ENCODE measurements at places on chromosomes 5 and 9.

DNA sequence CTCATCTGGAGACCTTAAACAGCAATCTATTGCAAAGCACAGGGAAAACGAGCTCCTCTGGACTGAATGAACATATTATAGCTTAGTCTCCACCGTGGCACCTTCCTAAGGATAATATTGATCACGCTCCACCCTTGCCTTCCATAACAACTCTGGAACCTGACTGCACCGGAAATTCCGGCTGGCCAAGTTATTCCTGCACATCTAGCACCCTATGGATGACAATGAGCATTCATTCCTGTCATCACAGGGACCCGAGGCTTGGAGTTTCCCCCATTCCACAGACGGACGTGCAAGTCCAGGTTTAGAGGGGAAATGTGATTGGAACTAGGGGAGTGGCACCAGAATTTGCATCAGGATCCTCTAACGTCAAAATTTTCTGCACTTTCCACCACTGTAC lies 27.5 kb downstream of the STK10 start:
- no peaks in the 10 kb centered on the region for H3K27me3 ChIP-seq
- H3K36me3 ChIP-seq = peaks cover 7% of the 10 kb centered on the region
- no peaks in the 10 kb centered on the region for H3K4me1 ChIP-seq
- no peak overlapping the region for H3K4me3 ChIP-seq
- no peak for DNase-seq

GRCh38 chr5:159444441-159445082 lies 114.3 kb upstream of the IL12B start:
- no peaks in the 10 kb centered on the region for H3K36me3 ChIP-seq
- peak; percentile 78 for DNase-seq
- no peak overlapping the region for H3K27ac ChIP-seq
- peaks cover 5% of the 10 kb centered on the region for H3K4me1 ChIP-seq
- H3K27me3 ChIP-seq = no peaks in the 10 kb centered on the region
- H3K4me3 ChIP-seq = no peak overlapping the region

DNA sequence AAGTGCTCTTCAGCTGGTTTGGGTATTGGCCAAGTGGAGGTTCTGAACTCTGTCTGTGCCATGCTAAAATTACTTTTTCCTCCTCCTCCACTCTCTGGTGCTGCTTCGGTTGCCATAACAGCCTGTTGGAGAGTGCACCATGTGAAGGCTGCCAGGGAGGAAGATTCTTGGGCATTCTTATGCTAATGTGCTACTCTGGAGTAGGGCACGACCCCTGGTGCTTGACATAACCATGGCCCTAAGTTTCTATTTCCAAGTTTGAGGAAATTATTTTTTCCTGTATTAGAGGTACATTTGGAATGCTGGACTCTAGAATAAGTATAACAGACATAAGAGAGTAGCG lies 111.6 kb downstream of the ARHGAP26 start:
- H3K36me3 ChIP-seq = no peaks in the 10 kb centered on the region
- no peak overlapping the region for H3K27ac ChIP-seq
- H3K4me3 ChIP-seq = no peak overlapping the region

GRCh38 chr9:128733256-128733655 lies 9.3 kb upstream of the ZDHHC12 start:
- DNase-seq = peak; percentile 35
- no peak overlapping the region for H3K4me3 ChIP-seq
- no peak overlapping the region for H3K27ac ChIP-seq
- no peaks in the 10 kb centered on the region for H3K27me3 ChIP-seq
- no peaks in the 10 kb centered on the region for H3K4me1 ChIP-seq

DNA sequence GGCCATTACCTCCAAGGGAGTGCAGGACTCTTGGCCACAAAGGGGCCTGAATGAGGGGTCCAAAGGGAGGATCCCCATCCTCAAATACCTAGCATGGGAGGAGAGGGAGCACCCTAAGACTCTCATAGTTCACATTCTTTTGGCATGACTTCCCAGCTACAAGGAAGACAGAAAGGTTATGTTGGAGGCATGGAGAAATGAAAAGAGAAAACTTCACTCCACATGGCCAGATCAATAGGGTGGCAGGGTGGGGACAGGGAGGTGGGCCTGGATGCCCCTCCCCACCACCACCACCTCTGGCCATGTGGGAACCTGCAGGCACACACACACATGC lies 97.6 kb downstream of the PAX5 start:
- no peak overlapping the region for H3K4me3 ChIP-seq
- H3K36me3 ChIP-seq = no peaks in the 10 kb centered on the region
- H3K4me1 ChIP-seq = no peaks in the 10 kb centered on the region

DNA sequence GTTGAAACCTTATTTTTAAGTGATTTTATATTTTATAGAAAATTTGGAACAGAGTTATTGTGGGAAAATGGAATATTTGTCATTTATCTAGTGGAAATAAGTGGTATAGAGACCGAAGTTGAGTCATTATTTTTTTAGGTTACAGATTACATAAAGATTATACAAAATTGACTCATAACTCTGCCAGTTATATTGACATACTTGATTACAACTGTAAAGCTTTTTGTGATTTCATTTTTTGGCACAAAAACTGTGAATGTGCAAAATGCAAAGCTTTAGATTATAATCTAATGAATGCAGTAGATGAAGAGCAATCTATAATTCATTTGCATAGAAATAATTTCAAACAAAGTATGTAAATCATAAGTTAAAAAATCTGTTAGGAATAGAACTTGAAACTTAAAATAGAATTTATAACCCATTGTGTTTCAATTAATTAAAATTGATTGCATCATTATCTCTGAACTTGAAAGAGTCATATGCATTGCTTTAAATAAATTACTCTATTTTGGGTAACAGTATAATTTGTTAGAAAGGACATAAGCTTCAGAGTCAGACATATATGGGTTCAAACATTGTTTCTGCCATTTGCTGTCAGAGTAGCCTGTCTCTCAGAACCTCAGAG lies 280.4 kb downstream of the FER start:
- no peaks in the 10 kb centered on the region for H3K36me3 ChIP-seq
- H3K4me1 ChIP-seq = peaks cover 16% of the 10 kb centered on the region
- DNase-seq = peak; percentile 58
- H3K4me3 ChIP-seq = no peak overlapping the region
- peak overlapping the region; percentile 28 for H3K27ac ChIP-seq
- no peaks in the 10 kb centered on the region for H3K27me3 ChIP-seq

GRCh38 chr9:7154003-7154619 lies 396.3 kb downstream of the KDM4C start:
- no peaks in the 10 kb centered on the region for H3K4me1 ChIP-seq
- H3K4me3 ChIP-seq = no peak overlapping the region
- no peak for DNase-seq
- H3K27me3 ChIP-seq = no peaks in the 10 kb centered on the region
- no peaks in the 10 kb centered on the region for H3K36me3 ChIP-seq
- no peak overlapping the region for H3K27ac ChIP-seq

- H3K4me1 ChIP-seq = no peaks in the 10 kb centered on the region
- no peaks in the 10 kb centered on the region for H3K27me3 ChIP-seq
- H3K27ac ChIP-seq = no peak overlapping the region
- no peaks in the 10 kb centered on the region for H3K36me3 ChIP-seq
These were observed 62.1 kb upstream of the VLDLR start for GRCh38 chr9:2559192-2560152.

- H3K4me3 ChIP-seq = no peak overlapping the region
- H3K4me1 ChIP-seq = peaks cover 10% of the 10 kb centered on the region
- H3K27ac ChIP-seq = no peak overlapping the region
- no peaks in the 10 kb centered on the region for H3K36me3 ChIP-seq
- DNase-seq = no peak
These were observed 13.4 kb downstream of the NCS1 start for GRCh38 chr9:130185490-130186031.

- no peaks in the 10 kb centered on the region for H3K36me3 ChIP-seq
- H3K27me3 ChIP-seq = no peaks in the 10 kb centered on the region
- H3K4me3 ChIP-seq = peak overlapping the region; percentile 26
- DNase-seq = peak; percentile 80
- peak overlapping the region; percentile 100 for H3K27ac ChIP-seq
These were observed 187.6 kb downstream of the CD180 start for GRCh38 chr5:67009028-67009427.

DNA sequence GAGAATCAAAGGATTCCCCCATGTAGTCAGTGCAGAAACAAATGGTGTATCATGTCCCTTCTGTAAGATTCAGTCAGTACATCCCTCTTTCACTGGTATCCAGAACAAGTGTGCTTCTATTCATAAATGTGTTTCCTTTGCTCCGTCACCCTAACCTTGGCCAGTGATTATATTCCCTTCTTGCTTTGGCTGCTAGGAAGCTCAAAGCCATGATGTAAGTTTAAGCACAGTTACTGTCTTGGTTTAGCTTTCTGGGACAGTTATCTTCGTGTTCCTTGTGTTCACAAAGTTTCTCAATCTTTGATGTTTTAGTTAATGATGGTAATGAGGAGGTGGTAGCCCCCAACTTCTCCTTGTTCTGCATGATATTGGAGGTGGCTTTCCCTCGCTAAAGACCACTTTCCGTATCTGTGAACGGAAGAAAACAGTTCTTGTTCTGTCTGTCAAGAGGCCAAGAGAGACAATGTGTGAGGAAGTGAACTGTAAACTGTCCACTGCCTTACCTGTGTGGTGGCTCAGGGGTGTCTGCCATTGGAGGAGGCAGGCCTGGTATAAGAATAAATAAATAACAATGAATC lies 2.2 kb upstream of the AMBP start:
- H3K27ac ChIP-seq = no peak overlapping the region
- DNase-seq = peak; percentile 10
- no peaks in the 10 kb centered on the region for H3K36me3 ChIP-seq
- H3K27me3 ChIP-seq = no peaks in the 10 kb centered on the region
- H3K4me1 ChIP-seq = peaks cover 11% of the 10 kb centered on the region
- H3K4me3 ChIP-seq = no peak overlapping the region

- H3K27me3 ChIP-seq = no peaks in the 10 kb centered on the region
- peaks cover 34% of the 10 kb centered on the region for H3K36me3 ChIP-seq
- H3K27ac ChIP-seq = peak overlapping the region; percentile 96
- H3K4me3 ChIP-seq = peak overlapping the region; percentile 74
These were observed 960 bp downstream of the SECISBP2 start for GRCh38 chr9:89319015-89319905.

DNA sequence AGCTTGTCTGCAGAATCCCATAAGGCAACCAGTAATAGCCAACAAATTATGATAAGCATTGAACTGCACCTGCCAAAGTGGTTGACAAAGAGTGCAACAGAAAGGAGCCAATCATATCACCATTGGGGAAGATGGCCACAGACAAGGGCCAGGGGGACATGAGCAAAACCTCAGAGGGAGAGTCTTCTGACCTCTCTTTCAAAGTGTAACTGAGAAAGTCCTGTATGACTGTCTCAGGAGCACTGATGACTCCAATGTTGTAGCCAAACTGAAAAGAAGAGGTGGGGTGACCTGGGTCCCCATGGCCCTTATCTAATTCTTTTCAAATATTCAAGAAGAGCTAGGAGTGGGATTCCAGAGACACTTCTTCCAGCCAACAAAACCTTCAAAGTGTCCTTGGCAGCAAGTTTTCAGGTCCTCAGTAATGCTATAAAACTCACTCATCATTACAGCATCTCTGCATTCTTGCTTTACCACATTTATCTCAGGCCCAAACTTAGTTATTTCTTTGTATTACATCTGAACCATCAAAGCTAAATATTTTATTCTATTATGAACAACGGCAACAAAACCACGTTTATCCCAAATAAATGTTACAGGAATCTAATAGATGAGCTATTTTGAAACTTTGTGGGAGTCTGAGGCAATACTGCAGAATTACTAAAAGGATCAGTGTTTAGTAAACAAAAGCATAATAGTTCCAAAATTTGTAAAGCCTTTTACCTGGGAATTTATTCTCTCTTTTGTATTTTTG lies 24.4 kb downstream of the FBLL1 start:
- H3K4me1 ChIP-seq = no peaks in the 10 kb centered on the region
- no peak overlapping the region for H3K27ac ChIP-seq
- no peak for DNase-seq
- no peaks in the 10 kb centered on the region for H3K27me3 ChIP-seq
- H3K36me3 ChIP-seq = peaks cover 19% of the 10 kb centered on the region

- H3K27ac ChIP-seq = no peak overlapping the region
- no peak overlapping the region for H3K4me3 ChIP-seq
- H3K36me3 ChIP-seq = no peaks in the 10 kb centered on the region
- no peaks in the 10 kb centered on the region for H3K27me3 ChIP-seq
These were observed 129.7 kb downstream of the CEMIP2 start for GRCh38 chr9:71638627-71639026.

GRCh38 chr9:72509053-72509452 lies 12.4 kb upstream of the TMC1 start:
- H3K36me3 ChIP-seq = no peaks in the 10 kb centered on the region
- H3K4me1 ChIP-seq = peaks cover 19% of the 10 kb centered on the region
- DNase-seq = peak; percentile 48

DNA sequence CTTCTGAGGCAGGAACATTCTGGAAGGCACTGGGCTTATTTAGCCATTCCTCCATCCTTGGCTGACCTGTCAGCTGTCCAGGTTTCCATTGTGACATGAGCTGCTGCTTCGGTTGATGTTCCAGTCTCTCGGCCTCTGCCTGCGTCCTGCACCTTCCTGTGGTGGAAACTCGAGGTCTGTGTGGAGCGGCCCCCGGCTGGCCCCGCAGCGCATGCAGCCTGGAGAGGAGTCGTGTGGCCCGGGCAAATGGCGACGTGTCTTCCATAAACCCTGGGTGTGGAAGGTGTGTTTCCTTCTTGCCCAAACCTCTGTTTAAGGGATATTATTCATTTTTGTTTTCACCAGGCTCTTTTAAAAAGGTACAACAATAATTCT lies 36.5 kb upstream of the SLC9A3 start:
- DNase-seq = no peak
- no peak overlapping the region for H3K4me3 ChIP-seq
- H3K36me3 ChIP-seq = no peaks in the 10 kb centered on the region
- H3K27me3 ChIP-seq = no peaks in the 10 kb centered on the region
- H3K4me1 ChIP-seq = peaks cover 2% of the 10 kb centered on the region

DNA sequence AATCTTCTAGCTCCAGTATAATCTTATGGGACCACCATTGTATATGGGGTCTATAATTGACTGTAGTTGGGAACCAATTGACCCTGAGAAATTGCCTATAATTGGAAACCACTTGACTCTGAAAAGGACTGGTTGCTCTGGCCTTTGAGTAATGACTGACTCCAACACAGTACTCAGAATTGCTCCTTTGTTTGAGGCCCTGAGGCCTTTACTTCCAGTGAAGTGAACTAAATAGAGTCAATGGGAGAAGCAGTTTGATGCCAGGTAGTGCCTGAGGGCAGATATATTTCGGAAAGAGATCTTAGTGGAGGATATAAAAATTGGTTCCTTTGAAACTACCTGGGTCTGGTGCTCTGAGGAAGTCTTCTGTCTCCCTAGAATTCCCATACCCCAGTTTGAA lies 16.0 kb upstream of the TMEM171 start:
- H3K4me1 ChIP-seq = no peaks in the 10 kb centered on the region
- H3K27me3 ChIP-seq = no peaks in the 10 kb centered on the region
- no peak overlapping the region for H3K27ac ChIP-seq
- H3K4me3 ChIP-seq = no peak overlapping the region
- H3K36me3 ChIP-seq = no peaks in the 10 kb centered on the region
- DNase-seq = no peak

GRCh38 chr9:132988244-132989013 lies 9.9 kb downstream of the GFI1B start:
- H3K4me1 ChIP-seq = no peaks in the 10 kb centered on the region
- H3K27ac ChIP-seq = no peak overlapping the region
- H3K4me3 ChIP-seq = no peak overlapping the region
- no peak for DNase-seq

- H3K4me1 ChIP-seq = peaks cover 10% of the 10 kb centered on the region
- no peaks in the 10 kb centered on the region for H3K27me3 ChIP-seq
- H3K4me3 ChIP-seq = no peak overlapping the region
- no peak for DNase-seq
These were observed 81.3 kb downstream of the ADAMTSL1 start for GRCh38 chr9:18555105-18555883.

- no peaks in the 10 kb centered on the region for H3K27me3 ChIP-seq
- no peak overlapping the region for H3K27ac ChIP-seq
- H3K4me3 ChIP-seq = no peak overlapping the region
- no peak for DNase-seq
- no peaks in the 10 kb centered on the region for H3K36me3 ChIP-seq
- peaks cover 8% of the 10 kb centered on the region for H3K4me1 ChIP-seq
These were observed 146.3 kb downstream of the TTC39B start for GRCh38 chr9:15160673-15161072.

Measured in PC-3 (cell line).